ENCODE measurements at places on chromosomes 11 and 22.

GRCh38 chr22:32832174-32832573, 30.7 kb downstream of the TIMP3 start:
- no peak for DNase-seq

- no peak for DNase-seq
Measured at GRCh38 chr11:72935700-72936099, 121.5 kb downstream of the ATG16L2 start.

GRCh38 chr11:34719303-34719848, 98.5 kb downstream of the EHF start:
- no peak for DNase-seq

- DNase-seq = no peak
Measured at GRCh38 chr11:16418428-16419097, 62.2 kb upstream of the SOX6 start.

DNA sequence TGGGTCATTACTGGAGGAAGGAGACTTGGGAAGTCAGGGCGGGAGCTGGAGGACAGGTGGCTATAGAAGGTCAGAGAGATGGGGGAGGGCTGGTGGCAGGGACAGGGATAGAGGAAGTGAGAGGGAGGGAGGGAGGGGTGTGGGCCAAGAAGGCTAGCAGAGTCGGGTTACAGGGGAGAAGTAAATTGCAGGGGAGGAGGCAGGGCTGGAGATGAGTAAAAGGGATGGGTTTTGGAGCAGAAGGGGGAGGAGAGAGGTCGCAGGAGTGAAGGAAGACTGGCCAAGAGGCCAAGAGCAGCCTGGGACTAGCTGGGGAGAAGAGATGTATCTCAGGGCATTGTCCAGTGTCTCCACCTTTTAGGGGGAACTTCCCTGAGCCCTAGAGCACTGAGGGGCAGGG, 33.0 kb downstream of the LRRC10B start:
- DNase-seq = no peak

- DNase-seq = no peak
Measured at GRCh38 chr11:35878741-35879140, 65.1 kb upstream of the LDLRAD3 start.

GRCh38 chr11:64921384-64921783, 3.1 kb upstream of the PPP2R5B start:
- DNase-seq = no peak

GRCh38 chr11:107430525-107430924, 27.1 kb downstream of the CWF19L2 start:
- DNase-seq = no peak

- no peak for DNase-seq
Measured at GRCh38 chr22:41499624-41500280, 30.8 kb downstream of the ACO2 start.

DNA sequence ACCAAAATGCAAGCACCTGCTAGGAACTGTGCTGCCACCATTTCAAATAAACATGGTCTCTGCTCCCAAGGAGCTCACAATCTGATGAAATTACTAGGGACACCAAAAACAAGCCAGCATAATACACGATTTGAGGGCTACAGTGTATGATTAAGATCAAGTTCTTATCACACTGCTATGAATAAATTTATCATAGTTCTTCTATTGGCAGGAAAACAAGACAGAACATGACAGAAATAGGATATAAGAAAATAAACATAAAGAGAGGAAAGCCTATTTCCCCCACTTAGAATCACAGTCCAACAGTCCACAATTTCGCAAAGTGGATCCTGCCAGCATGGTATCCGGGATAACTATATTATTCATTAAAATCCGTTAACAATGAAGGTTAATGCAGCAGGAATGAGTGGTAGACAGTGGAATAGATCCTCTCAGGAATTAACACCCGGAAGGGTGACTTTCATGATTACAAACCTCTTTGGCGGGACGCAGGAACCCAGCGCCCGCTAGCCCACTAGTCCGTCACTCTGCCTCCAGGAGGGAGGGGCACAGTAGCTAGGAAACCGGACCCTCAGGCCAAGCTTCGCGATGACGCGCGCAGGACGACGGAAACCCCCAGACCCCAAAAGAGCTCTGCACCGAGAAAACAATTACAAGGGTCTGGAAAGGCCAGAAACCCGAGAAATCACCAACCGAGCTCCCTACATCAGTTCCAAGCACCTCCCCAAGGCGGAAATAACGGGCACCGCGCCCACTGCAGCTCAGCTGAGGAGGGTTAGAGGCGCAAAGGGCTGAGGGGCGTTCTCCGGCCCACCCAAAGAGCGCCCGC, 607 bp downstream of the CCDC82 start:
- peak; percentile 62 for DNase-seq

GRCh38 chr11:17432002-17432401, 43.5 kb upstream of the KCNJ11 start:
- no peak for DNase-seq

DNA sequence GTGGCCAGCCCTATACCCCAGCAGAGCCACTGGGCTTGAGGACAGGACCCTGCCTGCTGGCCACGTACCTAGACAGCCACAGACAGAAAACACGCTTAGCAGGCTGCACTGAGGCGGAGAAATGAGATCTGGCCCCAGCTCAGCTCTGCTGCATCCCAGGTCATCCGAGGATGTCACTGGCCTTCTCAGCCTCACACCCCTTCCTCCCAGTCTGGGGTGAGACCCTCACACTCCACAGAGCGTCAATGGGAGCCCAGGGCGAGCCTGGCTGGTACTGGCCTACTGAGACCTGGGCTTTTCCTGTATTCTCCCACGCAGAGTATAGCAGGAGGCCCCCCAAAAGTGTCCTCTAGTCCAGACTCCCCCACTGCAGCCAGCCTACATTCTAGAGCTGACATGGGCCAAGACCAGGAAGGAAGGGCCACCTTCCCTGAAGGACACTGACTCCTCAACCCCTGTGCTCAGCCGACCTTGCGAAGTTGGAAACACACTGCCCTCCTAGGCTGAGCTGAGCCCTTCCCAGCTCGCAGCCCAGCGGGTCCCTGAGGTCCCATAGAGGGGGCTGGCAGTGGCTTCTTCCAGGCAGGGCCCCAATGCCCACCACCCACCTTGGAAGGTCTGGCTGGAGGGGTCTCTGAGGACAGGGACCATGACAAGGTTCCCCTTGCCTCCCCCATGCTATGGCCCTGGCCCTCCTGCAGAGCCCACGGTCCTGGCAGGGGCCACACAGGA, 65.9 kb upstream of the LINC01488 start:
- no peak for DNase-seq

DNA sequence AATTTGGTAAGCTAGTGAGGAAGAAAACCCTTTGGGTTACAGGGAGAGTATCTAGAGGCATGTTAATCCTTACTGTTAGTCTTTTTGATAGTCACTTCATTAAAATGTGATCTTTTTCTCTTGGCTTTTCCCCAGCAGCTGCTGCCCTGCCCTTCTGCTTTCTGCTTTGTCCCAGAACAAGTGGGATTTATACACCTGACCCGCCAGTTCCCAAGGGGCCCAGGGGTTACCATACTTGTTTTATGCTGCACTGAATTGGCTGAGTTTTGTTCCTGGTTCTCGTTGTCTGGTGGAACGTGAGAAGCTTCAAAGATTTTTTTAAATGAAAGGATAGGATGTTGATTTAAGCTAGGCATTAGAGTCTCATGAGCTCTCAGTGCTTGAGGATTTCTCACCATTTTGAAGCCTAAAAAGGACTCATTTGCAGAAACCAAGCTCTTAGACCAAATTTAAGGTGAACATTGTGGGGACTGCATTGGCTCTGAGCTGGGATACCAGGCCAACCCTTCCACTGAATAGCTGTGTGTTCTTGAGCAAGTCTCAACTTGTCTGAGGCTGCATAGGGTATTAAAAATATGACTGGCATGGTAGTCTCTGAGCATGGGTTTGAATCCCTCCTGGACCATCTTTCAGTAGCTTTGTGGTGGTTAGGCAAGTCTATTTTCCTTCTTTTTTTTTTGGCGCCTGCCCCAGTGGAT, 6.6 kb downstream of the LIMK2 start:
- no peak for DNase-seq

DNA sequence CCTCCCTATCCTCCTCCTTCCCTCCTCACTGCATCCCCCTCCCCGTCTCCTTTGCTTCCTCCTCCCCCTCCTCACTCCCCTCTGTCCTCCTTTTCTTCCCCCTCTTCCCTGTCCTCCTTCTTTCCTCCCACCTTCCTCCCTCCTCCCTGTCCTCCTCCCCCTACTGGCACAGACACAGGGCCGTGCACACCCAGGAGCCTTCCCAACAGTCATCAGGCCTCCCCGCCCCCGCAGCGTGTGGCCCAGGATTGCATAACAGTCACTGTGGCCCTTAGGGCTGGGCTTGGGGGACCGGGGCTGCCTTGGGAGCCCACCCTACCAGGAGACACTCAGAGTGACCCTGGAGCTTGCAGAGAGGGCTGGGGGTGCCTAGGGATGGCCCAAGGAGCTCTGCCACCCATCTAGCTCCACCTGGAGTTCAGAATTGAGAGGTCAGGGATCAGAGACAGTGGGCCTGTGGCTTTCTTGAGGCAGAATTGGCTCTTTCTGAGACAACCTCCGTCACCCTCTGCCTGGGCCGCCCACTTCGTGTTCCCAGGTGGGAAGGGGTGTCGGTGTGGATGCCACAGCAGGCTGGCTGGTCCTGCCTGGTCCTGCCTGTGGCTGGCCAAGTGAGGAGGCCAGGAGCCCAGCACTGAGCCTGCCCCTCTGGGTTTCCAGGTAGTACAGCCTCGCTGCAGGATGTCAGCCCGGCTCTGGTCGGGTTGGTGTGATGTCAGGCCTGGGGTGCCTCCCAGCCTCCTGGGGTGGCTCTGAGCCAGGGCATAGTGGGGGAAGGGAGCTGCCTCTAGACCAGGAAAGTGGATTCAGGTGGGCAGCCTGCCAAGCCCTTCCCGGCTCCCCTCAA, 1.6 kb downstream of the SPI1 start:
- no peak for DNase-seq

GRCh38 chr22:43910178-43910695, 13.4 kb upstream of the PNPLA3 start:
- no peak for DNase-seq

GRCh38 chr11:92330114-92330513, 105.5 kb downstream of the FAT3 start:
- no peak for DNase-seq

GRCh38 chr11:15309296-15309695, 194.6 kb downstream of the INSC start:
- no peak for DNase-seq

DNA sequence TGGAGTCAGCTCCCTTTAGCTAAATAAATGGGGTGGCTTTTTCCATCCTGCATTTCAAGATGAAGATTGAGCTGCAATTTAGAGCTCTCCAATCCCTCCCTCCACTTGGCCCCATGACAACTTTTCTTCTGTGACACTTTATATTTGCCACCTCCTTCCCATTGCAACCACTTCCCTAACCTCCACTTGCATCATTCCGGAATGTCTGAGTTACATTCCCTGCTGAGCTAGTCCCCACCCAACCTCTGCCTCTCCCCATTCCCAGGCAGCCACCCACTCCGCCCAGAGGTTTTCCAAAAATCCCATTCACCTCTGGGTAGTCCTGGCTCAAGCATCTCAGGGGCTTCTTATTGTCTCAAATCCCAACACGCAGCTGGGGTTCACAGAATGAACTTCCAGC, 24.7 kb downstream of the PC start:
- DNase-seq = no peak

DNA sequence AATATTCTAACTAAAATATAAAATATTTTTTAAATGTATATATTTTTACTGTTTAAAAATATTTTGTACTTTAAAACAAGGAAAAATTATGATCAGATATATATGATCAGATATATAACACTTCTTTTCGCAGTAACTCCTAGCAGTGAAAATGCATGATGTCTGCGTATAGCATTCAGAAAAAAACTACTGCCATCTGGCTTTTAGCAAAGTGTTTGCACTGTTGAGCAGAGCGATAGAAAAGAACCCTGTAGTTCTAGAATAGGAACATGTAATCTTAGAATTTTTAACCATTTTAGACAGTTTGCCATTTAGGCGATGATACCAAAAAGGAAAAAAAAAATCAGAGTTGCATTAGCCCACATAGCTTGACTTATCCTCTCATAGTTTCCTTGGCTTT, 370.4 kb upstream of the ANO3 start:
- DNase-seq = no peak

- DNase-seq = peak; percentile 94
Measured at GRCh38 chr11:33941637-33942160, 49.8 kb upstream of the LMO2 start.

DNA sequence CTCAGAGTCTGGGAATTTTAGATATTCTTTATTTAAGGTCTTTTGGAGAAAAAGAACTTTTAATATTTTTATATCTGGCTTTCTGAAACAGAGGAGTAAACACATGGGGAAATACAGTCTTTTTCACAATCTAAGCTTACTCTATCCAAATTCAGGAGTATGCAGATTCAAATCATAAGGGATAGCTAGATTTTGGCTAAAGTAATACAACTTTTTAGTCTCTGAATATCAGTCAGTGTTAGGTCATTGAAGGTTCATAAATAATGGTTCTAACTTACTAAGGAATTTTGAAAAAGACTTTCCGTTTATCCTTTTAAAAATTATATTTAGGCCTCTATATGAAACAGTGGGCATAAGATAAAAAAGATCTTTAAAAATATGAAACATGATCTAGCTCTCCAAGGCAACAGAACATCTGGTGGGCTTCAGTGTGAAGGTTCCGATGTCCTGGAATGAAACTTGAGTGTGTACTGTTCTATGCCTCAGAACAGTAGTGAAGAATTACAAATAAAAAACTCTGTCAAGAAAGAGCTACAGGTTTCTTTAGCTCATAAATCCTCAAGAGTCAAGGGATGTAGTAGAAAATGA, 165.2 kb upstream of the PDGFD start:
- DNase-seq = no peak

DNA sequence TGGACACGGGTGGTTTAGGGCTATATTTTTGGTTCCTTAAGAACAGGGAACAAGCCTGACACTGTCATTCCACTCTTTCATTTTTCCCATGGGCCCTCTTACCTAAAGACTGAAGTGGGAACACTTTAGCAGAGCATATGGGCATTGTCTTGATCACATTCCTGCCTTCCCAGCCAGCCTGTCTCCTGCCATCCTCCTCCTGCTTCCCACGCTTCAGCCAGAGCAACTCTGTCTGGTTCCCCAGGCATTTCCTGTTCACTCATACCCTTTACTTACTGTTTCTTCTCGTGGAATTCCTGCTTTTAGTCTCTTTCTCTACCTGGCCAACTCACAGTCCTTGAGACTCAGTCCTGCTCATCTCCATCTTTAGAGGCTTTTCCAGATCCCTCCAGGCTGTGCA, 22.8 kb downstream of the MRPL16 start:
- DNase-seq = peak; percentile 77

GRCh38 chr22:25098445-25099081, 101.1 kb upstream of the CRYBB3 start:
- DNase-seq = no peak

- DNase-seq = no peak
Measured at GRCh38 chr11:130624971-130625544, 176.6 kb downstream of the ADAMTS15 start.

- no peak for DNase-seq
Measured at GRCh38 chr11:63595296-63595695, 18.9 kb downstream of the PLAAT3 start.

Data from kidney capillary endothelial cell (primary cell).